ENCODE measurements at places on chromosomes 7 and 10.

GRCh38 chr7:11540271-11540761 lies 291.7 kb downstream of the THSD7A start:
- peak; percentile 86 for DNase-seq

GRCh38 chr7:23938937-23939552 lies 229.0 kb downstream of the STK31 start:
- peak; percentile 73 for DNase-seq

DNA sequence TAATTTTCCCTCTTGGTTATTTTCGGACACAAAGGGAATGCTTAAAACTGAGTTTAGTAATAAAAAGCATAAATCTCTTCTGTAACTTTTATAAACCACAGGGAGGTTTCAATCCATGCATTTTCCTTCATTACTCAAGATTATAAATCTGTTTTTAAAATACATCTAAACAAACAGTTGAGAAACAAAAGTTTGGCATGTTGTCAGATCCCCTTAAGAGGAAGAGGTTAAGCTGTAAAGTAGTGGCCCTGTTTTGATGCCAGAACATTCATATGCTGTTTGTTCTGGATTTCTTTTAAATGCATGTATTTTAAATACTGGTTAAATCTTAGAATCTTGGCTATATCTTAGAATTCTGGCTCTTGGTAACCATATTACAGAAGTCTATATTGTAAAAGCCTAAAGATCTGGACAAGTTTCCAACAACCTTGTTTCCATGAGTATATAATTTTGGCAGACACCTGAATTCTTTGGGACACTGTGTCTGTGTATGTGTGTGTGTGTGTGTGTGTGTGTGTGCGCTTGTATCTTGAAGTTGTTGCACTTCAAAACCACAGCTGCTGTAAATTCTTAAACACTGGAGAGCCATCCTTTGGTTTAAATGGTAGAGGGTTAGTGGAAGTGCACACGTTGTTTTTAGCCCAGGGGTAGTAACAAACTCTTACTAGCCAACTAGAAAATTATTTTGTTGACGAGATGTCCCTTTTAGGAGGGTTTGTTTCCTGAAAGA lies 6.8 kb upstream of the SEMA4G start:
- DNase-seq = no peak

DNA sequence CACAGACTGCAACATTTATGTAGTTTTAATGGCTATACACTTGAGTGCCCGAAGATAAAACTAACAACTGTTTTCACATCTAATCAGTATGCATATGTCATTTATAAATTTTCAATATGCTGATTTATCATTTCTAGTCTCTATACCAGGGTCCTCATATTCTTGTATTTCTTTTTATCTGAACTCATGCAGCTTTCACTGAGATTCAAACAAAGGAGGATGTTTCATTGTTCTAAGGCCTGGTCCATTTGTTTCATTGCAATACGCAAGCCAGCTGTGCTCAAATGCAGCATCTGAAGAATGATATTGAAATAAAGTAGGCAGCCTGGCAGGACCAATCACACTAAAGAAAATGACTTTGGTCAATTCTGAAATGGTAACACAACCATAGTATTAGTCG lies 31.7 kb downstream of the MAGI2 start:
- DNase-seq = no peak

GRCh38 chr7:76314042-76314721 lies 11.7 kb downstream of the HSPB1 start:
- peak; percentile 95 for DNase-seq
